SJSA1 (cell line): ENCODE measurements at places on chromosomes 12 and 14. TPM values are rescaled to one million over a fixed set of nuclear protein-coding genes. Genes with fewer than 3 reads are reported as not detected.
A peak's percentile ranks its signal among the peaks of the same experiment; 100 is the strongest.

- peaks cover 40% of the 10 kb centered on the region for H3K27me3 ChIP-seq
- H3K4me3 ChIP-seq = peak within 1 kb of the TSS; percentile 33
- H3K36me3 ChIP-seq = no peaks in the 10 kb centered on the region
- no peaks in the 10 kb centered on the region for H3K4me1 ChIP-seq
- DNase-seq = no peak
Observed at GRCh38 chr14:26597589-26598080, at the start of gene NOVA1. NOVA1 (minus strand) TSS chr14:26598033; CDS start chr14:26597436, 597 bp downstream.

- no peak for DNase-seq
- peak overlapping the region; percentile 67 for H3K27ac ChIP-seq
- peak overlapping the region; percentile 5; the same call in 1 of the 2 replicates for H3K4me3 ChIP-seq
- peaks cover 100% of the 10 kb centered on the region for H3K4me1 ChIP-seq
- H3K27me3 ChIP-seq = no peaks in the 10 kb centered on the region
- no peaks in the 10 kb centered on the region for H3K36me3 ChIP-seq
Observed at GRCh38 chr14:93033983-93034670, 81.6 kb downstream of the ITPK1 start.

DNA sequence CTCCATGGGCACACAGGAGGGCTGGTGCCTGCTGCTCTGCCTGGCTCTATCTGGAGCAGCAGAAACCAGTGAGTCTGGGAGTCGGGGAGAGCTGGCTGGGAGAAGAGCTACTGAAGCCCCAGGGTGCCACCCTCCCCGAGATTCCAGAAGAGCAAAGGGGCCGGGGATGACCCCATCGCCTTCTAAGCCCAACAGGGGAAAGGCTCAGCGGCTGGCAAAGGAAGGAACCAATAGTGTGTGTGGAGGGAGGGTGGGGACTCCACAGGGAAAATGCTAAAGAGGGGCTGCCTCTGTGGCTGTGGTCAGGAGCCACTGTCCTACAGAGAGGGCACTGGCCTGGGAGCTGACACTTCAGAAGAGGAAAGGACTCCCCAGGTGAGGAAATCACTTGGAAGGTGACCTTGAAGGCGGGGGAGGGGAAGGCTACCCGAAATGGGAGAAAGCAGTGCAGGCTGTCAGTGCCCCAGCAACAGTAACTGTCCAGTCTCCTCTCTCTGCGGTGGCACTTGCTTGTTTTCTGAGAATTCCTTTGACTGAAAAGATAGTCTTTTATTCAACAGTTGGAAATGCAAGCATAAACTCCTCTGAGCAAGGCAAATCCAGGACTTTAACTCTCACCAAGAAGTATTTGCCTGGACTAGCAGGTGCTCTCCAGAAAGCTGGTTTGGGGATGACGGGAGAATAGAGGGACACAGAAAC lies 552 bp downstream of the TAPBPL start:
- H3K4me3 ChIP-seq = peak overlapping the region; percentile 51
- H3K27me3 ChIP-seq = no peaks in the 10 kb centered on the region
- DNase-seq = no peak
- peaks cover 18% of the 10 kb centered on the region for H3K36me3 ChIP-seq

DNA sequence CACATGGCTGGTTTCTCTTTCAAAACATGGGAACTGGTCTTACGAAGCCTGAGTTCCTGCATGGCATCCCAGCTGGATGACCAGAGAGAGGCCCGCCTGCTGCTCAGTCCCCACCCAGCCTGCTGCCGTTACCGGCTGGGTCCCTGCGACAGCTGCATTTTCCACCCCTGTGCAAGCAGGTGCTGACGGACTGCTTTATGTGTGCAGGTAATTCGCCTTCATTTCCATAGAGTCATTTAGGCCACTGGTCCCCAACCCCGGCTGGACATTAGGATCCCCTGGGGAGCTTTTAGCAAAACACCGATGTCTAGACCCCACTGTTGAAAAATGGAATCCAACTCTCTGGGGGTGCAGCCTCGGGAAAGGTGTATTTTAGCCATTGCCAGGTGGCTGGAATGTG lies 51.9 kb downstream of the RBM19 start:
- peak; percentile 71 for DNase-seq
- no peak overlapping the region for H3K27ac ChIP-seq
- H3K4me1 ChIP-seq = peaks cover 13% of the 10 kb centered on the region
- peaks cover 98% of the 10 kb centered on the region for H3K36me3 ChIP-seq

Gene GPR135
- 1.8 and 2.7 TPM in 2 replicates for total RNA-seq
